Fibroblast of the aortic adventitia (primary cell): ENCODE measurements at places on chromosomes 7 and 10. TPM values are rescaled to one million over a fixed set of nuclear protein-coding genes. Genes with fewer than 3 reads are reported as not detected.

Gene TMEM178B
- 0.09 TPM in 1 of 2 replicates, not detected in the other for total RNA-seq

Gene ITIH5
- 0.09 and 9.6 TPM in 2 replicates for total RNA-seq

Gene DENND2A
- total RNA-seq, result 10.8 and 17.7 TPM in 2 replicates

Gene IFIT3
- 23.1 and 88.3 TPM in 2 replicates for total RNA-seq

Gene ZDHHC6
- total RNA-seq, result 12.7 and 36.6 TPM in 2 replicates

Gene RBP3
- total RNA-seq, result not detected in 2 replicates

Gene CCDC7
- total RNA-seq, result 15.4 and 15.8 TPM in 2 replicates

Gene OR2A42
- total RNA-seq, result not detected in 2 replicates

Gene PHYH
- total RNA-seq, result 25.3 and 26.0 TPM in 2 replicates
